ENCODE measurements at places on chromosomes 3 and 15. TPM values are rescaled to one million over a fixed set of nuclear protein-coding genes. Genes with fewer than 3 reads are reported as not detected.

- no peaks in the 10 kb centered on the region for H3K27me3 ChIP-seq
- no peak overlapping the region for H3K27ac ChIP-seq
- H3K4me3 ChIP-seq: no peak overlapping the region
Observed at GRCh38 chr3:88038566-88038965, 20.2 kb downstream of the CGGBP1 start.

- H3K27me3 ChIP-seq: no peaks in the 10 kb centered on the region
- DNase-seq: no peak
- no peak overlapping the region for H3K27ac ChIP-seq
- H3K4me1 ChIP-seq: peaks cover 8% of the 10 kb centered on the region
- peaks cover 2% of the 10 kb centered on the region for H3K36me3 ChIP-seq
Observed at GRCh38 chr3:46947981-46948791, 28.4 kb downstream of the CCDC12 start.

GRCh38 chr15:63551400-63551799 is 45.8 kb upstream of the FBXL22 start:
- no peak overlapping the region for H3K4me3 ChIP-seq
- H3K4me1 ChIP-seq: peaks cover 3% of the 10 kb centered on the region
- no peaks in the 10 kb centered on the region for H3K27me3 ChIP-seq
- H3K36me3 ChIP-seq: no peaks in the 10 kb centered on the region
- no peak for DNase-seq
- no peak overlapping the region for H3K27ac ChIP-seq

DNA sequence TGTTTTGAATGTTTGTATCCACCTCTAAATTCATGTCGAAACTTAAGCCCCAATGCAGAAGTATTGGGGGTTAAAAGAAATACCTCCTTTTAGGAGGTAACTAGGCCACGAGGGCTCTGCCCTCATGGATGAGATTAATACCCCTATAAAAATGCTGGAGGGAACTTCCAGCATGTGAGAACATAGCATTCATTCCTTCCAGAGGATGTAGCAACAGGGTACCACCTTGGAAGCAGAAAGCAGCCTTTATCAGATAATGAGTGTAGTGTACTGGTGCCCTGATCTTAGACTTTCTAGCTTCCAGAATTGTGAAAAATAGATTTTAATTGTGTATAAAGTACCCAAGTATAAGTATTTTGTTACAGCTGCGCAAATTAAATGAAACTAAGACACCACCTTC is 353.4 kb upstream of the MANF start:
- H3K27ac ChIP-seq: no peak overlapping the region
- no peaks in the 10 kb centered on the region for H3K36me3 ChIP-seq
- H3K27me3 ChIP-seq: no peaks in the 10 kb centered on the region

DNA sequence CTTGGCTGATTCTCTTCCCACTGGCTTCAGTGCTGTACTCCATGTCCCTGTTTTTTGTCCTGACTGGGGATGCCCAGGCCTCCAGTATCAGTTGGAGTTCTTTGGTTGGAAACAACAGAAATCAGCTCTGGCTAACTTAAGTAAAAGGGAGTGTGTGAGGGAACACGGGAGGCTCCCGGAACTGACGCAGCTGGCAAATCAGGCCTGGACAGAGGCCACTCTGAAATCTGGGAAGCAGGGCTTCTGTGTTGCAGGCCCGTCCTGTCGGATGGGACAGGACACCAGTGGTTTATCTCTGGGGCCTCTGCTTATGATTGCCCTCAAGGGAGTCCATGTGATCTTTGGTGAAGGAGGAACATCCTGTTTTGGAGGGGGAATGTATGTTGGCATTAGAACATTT is 124.3 kb downstream of the CHCHD6 start:
- no peaks in the 10 kb centered on the region for H3K4me1 ChIP-seq
- DNase-seq: peak; percentile 78
- no peaks in the 10 kb centered on the region for H3K36me3 ChIP-seq
- H3K27me3 ChIP-seq: no peaks in the 10 kb centered on the region
- H3K27ac ChIP-seq: no peak overlapping the region
- H3K4me3 ChIP-seq: no peak overlapping the region

Gene CYP1A1
- total RNA-seq: 2.3 TPM

Measured in aorta (tissue), 5 donors.